ENCODE measurements at places on chromosomes 2 and 18.

GRCh38 chr2:32095671-32096070, 32.3 kb downstream of the SPAST start:
- DNase-seq: no peak

GRCh38 chr2:152413228-152414030, 78.5 kb downstream of the FMNL2 start:
- DNase-seq: no peak

GRCh38 chr2:55636831-55637230, 19.4 kb upstream of the PPP4R3B start:
- DNase-seq: no peak

GRCh38 chr2:47031909-47032668, 116.5 kb upstream of the MCFD2 start:
- DNase-seq: no peak

DNA sequence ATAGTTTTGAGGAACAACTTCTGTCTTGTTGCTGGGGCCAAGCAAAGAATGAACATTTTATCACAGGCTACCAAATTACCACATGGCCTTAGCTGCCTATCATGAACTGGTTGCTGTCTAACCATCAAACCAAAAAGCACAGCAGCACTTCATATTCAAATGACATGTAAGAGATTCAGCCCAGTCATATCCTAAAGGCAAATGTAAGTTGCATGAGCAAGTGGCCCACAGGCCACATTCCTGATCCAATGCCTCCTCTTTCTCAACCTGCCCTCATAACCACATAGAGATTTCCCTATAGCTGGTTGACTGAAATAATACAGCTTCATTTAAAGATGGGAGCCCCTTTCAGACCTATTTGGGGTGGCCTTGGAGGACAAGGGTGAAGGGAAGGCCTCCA, 572.3 kb downstream of the IRS1 start:
- DNase-seq: no peak

DNA sequence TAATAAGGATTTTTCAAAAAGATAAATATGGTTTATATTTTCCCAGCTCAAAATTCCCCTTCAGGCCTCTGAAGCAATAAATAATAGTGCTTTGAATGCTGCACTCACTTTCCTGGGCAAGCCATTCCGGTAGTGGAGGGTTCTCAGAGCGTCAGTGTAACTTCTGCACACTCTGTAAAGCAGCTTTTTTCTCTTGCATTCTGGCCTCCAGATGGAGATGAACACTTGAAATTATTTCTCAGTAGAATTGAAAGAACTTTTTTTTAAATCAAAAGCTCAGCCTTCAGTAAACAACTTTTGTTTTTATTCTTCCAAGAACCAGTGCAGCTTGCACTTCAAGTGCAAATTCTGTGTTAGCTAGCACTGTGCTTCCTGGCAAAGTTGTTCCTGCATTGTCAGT, 281.1 kb upstream of the RAB12 start:
- no peak for DNase-seq

DNA sequence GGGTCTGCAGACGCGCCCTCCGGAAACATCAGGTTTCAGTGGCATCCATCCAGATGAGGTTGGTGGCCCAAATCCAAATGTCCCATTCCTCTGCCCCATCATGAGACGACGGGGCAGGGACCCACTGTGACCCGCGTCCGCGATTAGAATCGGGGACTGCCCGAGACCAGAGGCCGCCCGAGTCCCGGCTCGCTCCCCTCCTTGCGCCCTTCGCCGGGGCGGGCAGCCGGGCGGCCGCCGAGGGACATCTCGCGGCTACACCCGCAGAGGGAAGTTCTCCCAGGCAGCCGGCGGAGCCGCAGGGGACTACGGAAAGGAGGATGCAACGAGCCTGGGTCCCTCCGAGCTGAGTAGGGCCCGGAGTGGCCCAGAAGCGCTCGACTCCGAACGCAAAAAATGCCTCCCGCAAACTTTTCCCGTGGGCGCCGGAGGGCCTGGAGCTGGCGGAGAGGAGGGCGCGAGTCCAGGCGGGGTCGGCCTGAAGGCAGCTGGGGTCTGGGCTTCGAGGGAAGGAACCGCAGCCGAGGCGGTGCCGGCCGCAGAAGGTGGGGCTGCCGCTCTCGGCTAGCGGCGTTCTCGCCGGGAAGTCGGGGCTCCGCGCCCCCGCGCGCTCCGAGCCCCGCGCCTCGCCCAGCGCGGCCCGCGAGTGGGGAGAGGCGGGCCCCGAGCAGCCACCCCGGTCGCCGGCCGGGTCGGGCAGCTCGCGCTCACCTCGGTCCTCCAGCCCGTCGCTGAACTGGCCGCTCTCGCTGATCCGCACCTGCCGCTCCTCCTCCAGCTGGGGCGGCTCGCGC, 580 bp downstream of the TMEM163 start:
- DNase-seq: no peak

DNA sequence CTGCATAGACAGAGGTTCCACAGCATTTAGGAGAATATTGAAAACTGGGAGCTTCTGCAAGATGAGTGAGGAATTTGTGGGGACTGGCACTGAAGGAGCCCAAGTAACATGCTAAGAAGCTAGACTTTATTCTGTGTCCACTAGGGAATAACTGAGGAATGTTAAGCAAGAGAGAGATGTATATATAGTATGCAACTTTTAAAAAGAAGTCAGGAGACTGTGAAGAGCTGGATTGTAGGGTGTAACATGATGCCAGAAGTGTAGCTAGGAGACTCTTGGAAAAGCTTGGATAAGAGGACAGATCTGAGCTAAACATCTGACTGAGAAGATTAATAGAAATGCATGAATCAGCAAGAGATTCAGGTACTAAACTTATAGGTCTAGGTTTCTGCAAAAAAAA, 270.6 kb upstream of the MMADHC start:
- DNase-seq: no peak

DNA sequence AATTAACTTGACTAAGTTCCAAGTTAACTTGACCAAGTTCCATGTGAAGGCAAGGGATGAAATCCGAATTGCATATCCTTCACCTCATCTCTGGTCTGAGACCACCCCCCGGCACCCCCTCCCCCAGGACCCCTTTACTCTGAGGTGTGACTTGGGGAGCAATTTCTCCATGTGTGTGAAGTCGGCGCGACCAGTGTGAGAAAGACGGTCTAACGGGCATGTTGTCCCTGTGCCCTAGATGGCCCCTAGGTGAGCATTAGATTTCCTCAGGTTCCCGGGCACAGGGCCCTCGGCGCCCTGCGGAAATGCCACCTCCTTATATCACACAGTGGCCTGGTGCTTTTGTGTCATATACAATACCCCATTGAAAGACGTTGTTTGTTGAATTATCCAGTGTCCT, 137.1 kb downstream of the CTIF start:
- no peak for DNase-seq

- no peak for DNase-seq
These were observed 6.7 kb downstream of the RAMP1 start for GRCh38 chr2:237866101-237866621.

DNA sequence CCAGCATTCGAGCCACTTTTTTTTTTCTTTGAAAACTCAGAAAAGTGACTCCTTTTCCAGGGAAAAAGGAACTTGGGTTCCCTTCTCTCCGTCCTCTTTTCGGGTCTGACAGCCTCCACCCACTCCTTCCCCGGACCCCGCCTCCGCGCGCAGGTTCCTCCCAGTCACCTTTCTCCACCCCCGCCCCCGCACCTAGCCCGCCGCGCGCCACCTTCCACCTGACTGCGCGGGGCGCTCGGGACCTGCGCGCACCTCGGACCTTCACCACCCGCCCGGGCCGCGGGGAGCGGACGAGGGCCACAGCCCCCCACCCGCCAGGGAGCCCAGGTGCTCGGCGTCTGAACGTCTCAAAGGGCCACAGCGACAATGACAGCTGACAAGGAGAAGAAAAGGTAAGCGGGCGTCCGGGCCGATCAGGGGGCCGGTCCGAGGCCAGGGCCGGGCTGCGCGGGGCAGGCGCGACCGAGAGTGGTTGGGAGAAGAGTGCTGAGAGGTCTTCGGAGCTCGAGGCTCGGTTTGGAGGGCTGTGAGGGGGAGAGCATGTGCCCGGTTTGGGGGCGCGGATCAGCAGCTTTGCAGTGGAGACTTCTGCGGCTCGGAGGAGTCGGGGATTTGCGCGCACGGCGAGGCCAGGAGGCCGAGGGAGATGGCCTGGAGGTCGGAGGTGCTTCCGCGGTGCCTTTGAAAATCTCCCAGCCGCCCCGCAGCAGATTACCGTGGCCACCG, 502 bp downstream of the EPAS1 start:
- no peak for DNase-seq

- no peak for DNase-seq
These were observed 83.9 kb upstream of the PKDCC start for GRCh38 chr2:41963661-41964525.

DNA sequence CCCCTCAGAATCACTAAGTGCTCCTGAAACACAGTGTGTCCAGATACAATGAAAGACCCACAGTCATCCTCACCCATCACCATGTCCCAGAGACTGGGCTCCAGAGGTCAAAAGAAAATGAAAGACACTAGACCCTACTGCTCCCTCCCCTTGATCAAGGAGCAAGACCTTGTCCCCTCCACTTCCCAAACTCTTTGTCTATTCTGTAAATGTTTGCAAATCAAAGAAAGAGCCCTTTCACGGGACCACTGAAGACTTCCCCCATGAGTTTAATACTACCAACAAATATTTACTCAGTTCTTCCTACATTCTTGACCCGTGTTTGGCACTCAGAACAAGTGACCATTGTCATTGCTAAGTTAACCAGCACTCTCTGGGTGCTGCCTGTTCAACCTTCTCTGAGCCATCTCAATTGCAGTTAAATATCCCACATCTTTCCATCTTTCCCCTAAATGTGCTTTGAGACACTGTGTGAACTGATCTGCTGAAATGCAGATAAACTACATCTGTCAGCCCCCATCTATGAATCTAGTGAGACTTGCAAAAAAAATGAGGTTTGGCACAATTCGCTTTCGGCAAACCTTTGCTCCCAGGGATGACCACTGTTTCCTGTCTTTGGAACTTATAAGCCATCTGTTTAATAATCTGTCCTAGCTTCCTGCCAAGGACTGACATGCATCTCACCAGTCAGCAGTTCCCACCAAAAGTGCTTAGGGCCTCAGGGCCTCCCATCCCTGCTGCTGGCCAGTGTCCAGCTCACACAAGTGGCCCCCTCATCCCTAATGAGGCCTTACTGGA, 170.3 kb downstream of the GFPT1 start:
- DNase-seq: no peak

DNA sequence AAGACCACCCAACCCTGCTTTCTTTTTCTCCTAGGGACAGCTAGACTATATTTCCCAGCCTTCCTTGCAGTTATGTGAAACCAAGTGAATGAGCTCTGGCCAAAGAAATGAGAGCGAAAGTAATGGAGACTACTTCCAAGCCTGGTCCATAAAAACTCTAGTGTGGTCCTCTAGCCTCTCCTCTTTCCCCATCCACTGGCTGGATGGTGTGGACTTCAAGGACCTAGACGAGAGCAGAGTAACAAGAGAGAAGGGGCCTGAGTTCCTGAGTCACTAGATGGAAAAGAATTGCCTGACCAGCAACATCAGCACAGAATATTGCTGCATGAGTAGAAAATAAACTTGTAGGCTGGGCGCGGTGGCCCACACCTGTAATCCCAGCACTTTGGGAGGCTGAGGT, 2.9 kb upstream of the TMSB10 start:
- DNase-seq: no peak

GRCh38 chr2:30139131-30139870, 7.5 kb upstream of the YPEL5 start:
- no peak for DNase-seq

DNA sequence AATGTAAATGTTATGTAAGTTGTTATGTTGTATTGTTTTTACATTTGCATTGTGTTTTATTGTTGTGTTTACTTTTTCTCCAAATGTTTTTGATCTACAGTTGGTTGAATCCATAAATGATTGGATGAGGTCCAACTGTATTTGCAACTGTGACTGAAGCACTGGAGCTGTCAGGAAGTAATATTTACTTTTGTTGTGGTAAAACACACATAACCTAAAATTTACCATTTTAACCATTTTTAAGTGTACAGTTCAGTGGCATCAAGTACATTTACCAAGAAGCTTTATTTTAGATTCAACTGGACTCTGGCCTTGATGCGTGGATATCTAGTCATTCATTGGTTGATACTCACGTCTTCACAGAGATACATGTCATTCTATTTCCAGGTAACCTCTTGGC, 181.8 kb downstream of the THADA start:
- DNase-seq: no peak

- peak; percentile 39 for DNase-seq
These were observed 7.1 kb upstream of the KLF11 start for GRCh38 chr2:10036095-10036884.

DNA sequence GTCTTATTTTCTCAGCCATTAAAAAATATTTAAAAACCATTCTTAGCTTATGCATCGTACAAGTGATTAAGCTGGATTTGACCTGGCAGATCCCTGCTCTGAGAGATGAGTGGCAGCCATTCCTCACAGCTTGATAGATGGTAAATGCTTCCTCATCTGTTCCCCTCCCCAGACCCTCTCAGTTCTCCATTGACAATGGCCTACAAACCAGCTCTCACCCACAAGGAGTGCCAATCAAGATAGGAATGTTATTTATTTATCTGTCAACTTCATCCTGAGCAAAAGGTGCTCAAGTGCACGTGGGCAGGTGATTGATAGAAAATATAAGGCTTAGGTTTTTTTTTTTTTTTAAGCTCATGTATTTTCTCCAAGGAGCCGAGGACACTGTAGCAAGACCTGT, 98.7 kb upstream of the FAM136A start:
- no peak for DNase-seq

DNA sequence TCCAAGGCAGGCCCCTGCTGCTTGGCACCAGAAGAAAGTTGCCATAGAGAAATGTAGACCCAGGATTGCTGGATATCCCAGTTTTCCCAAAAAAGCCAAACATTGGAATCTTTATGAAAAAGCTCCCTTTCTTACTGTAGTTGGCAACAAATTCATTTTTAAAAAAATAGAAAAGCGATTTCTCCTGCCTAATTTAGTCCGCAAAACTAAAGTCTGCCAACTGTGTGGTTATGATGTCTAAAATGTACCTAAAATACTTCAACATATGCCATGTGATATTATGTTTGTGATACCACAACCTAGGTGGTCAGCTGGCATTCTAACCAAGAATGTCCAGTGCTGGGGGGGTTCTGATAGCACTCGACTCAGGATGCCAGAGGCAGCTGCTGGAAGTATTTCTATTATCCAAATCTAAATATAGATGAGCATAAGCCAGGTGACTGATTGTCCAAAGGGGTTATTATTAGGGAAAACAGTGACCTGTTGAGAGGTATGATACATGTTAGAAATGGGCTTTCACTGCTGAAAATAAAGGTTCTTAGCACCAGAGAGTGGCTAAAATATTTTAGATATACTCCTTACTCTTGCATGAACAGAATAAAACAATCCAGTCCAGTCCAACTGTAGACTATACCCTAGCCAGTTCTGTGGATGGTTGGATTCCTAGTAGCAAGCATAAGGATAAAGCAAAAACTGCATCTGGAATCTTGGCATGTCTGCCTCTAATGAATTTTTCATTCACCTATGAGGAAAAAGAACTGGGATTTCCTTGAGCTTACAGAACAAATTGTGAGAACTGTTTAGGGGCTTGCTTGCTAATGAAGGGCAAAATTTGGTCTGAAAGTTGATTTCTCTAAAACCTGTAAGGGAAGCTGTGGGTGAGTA, 101.7 kb downstream of the STK39 start:
- no peak for DNase-seq

Data from AG09319 (cell line).